ENCODE measurements at places on chromosomes 2 and 18.

GRCh38 chr2:65018141-65018582, 29.0 kb downstream of the SLC1A4 start:
- no peak for DNase-seq

- no peak for DNase-seq
These were observed 129.9 kb downstream of the TRIM43 start for GRCh38 chr2:95721726-95722125.

DNA sequence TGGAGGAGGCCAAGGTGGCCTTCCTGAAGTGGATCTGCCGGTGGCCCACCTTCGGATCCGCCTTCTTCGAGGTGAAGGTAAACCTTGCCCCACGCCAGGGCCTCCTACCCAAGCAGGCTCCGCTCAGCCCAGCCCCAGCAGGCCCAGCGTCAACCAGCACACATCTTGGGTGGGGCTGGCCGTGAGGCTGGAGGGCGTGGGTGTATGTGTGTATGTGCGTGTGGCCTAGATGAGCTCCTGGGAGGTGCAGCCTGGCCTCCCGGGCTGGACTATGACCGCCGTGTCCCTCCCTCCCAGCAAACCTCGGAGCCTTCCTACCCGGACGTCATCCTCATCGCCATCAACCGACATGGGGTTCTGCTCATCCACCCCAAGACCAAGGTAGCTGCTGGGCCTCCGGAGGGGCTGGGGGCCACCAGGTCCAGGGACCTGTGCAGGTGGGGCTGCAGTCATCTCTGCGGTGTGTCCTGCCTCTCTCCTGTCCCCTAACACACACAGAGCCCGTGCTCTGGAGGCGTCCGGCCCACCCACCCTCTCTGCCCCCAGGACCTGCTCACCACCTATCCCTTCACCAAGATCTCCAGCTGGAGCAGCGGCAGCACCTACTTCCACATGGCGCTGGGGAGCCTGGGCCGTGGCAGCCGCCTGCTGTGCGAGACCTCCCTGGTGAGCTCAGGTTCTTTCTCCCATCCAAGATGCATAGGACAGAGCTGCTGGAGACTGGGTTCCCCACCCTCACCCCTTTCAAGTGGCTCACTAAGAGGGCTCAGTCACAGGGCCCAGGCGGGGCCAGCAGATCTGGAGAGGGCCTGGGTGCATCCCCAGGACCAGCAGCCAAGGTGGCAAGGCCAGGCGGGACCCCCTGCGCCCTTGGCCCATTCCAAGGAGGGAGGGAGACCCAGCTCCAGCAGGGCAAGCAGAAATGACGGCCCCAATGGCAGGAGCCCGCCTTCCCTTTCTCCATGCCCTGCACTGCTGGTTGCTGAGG, 9.4 kb upstream of the GPR17 start:
- no peak for DNase-seq

- no peak for DNase-seq
These were observed 200.6 kb downstream of the RND3 start for GRCh38 chr2:150286730-150287362.

DNA sequence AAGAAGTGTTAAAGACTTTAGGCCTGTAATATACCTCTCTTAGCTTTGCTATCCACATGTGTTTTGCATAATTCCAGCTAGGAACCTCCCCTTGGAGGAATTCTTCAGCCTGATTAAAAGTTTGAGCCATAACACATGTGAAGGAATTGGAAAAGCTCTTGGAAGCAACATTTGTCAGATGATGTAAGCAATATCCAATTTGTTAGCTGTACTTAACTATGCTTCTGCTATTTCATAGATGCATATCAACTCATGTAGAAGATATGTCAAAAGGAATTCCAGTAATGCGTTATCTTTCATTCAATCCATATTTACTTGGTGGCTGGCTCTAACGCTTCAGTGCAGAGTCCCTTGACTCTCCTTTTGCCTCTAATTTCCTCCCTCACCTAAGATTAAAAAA, 46.2 kb downstream of the PKP4 start:
- DNase-seq: peak; percentile 94

GRCh38 chr2:99959261-99960014, 183.0 kb downstream of the AFF3 start:
- DNase-seq: no peak

- DNase-seq: no peak
These were observed 260.2 kb downstream of the TMX3 start for GRCh38 chr18:68454511-68455228.

- peak; percentile 37 for DNase-seq
These were observed 25.1 kb downstream of the CDK15 start for GRCh38 chr2:201831469-201831868.

DNA sequence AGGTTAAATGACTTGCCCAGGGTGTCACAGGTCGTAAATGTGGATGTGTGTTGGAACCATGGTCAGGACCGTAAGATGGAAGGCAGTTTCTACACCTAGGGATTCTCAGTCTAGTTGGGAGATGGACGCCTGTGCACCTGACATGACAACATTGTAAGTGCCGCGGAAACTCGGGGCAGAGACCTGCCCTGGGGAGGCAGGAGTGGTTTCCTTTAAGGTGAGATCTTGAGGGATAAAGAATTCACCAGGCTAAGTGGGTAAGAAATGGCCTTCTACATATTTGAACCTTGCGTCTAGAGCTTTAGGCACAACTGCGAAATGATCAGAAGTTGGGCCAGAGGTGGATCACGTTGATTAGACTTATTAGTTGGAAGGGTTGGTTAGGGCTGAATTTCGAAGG, 1.6 kb downstream of the DGKD start:
- DNase-seq: no peak

- no peak for DNase-seq
These were observed 208.0 kb upstream of the KCNH7 start for GRCh38 chr2:163046615-163047014.

DNA sequence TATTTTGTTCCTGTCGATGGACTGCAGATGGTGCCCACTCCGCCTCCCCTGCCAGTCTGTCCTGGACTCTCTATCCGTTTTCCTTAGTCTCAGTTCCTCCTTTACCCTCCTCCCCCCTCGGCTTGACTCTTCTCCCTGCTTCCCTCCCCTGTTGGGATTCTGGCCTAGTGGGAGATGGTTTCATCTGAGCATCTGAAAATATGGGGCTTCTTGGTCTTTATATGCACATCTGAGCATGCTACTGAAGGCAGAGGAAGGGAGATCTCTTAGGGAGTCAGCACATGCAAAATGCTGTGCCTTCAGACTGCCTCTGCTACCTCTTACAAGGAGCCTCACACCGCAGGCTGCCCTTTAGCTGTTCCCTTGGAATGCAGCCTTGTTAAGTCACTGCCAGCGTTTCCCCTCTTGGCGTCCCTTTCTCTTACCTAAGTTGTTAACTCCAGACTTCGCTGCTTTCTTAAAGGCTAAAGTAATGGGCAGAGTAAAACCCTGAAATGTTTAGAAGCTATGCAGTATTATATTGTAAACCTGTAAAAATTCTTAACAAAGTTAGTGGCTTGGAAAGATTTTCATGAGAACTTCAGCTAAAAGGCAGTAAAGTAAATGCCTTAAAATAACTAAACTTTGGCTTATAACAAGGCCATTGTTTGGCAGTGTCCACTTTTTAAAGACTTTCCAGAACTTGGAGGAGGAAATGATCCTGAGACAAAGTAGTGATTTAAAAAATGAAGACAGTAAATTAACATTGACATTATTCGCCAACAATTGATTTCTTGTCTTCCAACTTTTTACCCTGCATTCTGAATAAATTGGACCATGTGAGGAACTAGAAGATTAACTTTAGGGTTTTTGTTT, 49.8 kb downstream of the LDLRAD4 start:
- no peak for DNase-seq

DNA sequence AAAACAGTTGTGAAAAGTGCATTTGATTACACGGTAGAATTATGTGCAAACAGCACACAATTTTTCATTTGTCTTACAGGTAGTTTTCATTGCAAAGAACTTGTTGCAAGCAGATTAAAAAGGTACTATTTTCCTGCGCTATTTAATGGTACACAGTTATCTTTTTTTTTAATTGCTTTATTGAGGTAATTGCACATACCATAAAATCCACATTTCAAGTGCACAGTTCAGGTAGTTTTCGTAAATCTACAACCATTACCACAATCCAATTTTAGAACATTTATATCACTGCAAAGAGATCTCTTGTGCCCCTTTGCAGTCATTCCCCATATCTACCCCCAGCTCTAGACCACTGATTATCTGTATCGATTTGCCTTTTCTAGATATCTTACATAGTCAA, 2.6 kb upstream of the GALNT1 start:
- DNase-seq: no peak

GRCh38 chr18:55585920-55586561, 2.0 kb downstream of the TCF4 start:
- no peak for DNase-seq
